ENCODE measurements at places on chromosomes 4 and X.

- no peak for DNase-seq
These were observed 1.6 kb downstream of the KDR start for GRCh38 chr4:55123791-55124190.

DNA sequence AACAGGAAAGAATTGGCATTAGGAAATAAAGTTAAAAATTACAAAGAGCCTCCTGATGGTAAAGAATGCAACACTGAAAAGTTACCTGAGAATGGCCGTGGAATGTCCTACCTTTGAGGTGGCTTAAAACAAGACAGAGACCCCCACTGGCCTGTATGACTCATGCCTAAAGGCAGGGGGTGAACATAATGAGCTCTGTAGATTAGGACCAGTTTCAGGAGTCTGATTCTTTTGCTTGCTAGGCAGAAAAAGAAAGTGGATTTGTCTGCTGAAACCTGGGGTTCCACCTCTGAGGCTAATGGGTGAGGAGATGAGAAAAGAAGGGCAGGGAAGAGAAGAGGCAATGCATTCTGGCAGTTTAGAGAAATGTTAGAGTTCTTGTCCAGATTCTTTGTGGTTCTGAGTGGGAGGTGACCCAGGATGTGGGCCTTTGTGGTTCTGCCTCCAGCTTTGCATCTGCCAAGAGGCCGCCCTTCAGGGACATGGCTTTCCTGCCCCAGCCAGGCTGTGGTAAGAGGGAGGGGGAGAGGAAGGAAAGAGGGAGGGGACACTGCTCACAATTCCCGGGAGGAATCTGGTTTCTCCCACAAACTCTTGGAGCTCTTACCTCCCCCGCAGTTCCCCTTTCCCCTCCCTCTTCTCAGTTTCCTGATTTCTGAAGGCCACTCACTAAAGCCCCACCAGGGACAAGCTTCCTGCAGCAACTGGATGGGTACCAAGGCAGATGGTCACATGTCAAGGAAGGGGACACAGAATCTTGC is 109.6 kb downstream of the EFNB1 start:
- no peak for DNase-seq

DNA sequence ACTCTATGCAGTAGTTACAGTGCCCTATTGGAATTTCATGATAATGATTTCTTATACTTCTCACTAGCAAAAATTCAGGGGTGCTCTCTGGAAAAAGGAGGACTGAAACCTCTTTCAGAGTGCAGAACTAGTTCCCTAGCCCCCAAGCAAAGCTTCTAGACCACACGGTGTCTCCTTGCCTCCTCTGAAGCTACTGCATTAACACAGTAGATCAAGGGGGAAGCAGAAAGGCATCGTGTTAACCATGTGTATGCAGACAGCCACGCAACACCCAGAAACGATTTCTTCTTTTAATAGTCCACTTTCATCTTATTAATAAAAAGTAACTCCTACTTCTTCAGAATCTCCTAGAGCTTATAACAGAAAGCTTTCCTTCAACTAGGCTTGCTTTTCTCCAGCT is 44.7 kb downstream of the MAML3 start:
- no peak for DNase-seq

GRCh38 chr4:30536231-30536630 is 183.9 kb upstream of the PCDH7 start:
- DNase-seq = no peak

DNA sequence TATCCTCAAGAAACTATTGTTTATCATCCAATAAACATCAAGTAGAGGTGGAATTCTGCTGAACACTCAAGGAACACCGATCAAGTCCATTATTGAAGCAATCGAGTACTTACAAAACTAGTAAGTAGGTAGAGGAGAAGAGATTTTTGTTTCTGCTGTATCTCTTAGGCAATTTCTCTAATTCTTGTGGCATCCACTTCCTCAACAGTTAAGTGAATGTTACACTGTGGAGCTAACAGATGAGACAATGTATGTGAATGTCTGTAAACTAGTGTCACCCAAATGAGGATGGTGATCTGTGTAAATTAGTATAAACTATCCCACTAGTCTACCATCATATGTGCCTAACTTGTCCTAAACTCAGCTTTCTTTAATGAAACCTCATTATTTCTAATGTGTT is 261.6 kb downstream of the ARHGAP24 start:
- no peak for DNase-seq

DNA sequence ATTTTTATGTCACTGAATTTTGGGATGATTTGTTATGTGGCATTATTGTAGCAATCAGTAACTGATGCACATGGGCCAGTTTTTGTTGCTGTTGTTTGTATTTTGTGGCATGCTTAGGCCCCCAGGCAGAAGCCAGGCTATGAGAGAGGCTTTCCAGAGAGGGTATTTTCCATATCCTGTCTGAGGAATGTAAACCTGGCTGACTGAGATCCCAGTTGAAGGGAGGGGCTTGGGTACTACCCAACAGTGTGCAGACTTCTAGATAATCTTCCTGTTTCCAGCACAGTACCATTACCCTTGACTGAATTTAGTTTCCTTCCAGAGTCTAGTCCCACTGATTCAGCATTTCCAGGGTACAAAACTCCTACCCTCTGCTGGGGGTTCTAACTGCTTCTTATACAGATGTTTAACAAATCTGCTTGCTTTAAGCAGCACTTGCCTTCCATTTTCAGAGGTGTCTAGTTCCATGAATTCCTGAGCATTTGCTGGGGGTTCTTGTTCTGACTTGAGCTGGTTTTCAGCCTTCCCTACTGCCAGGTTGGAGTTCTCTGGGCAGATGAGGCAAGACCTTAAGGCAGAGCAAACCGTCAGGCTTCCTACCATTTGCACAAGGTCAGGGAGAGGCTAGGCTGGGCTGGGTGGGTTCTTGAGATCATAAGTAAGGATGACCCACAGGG is 104.7 kb upstream of the EGFL6 start:
- DNase-seq = no peak

GRCh38 chrX:9378980-9379696 is 85.7 kb upstream of the TBL1X start:
- DNase-seq = no peak

DNA sequence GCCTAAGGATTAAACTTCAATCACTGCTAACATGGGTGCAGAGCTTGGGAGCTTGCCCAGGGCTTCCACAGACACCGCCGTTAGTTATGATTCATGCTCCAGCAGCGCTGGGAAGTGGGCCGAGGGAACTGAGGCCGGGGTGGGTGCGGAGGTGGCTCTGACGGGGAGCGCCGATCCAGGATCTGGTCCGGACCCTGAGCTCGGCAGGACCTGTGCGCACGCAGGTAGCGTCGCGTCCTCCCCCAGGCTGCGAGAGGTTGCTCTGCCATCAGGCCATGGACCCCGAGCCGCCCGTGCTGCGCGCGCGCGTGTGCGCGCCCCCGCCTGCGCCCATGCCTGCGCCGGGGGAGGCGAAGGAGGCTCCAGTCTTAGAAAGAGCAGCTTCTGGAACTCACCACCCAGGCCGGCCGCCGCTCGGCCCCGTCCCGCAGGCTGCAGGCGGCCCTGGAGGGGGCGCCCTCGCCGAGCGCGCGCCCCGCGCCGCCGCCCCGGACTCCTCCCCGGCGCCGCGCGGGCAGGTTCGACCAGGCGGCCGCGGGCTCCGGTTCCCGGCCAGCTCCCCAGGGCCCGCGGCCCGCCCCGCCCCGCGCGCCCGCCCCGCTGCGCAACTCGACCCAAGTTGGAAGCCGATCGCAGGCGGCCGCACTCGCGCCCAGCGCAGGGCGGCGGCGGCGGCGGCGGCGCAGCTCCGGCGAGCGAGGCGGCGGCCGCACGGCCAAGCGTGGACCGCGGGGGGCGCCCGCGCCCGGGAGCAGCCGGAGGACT is 732 bp upstream of the ADRA2C start:
- peak; percentile 2 for DNase-seq

DNA sequence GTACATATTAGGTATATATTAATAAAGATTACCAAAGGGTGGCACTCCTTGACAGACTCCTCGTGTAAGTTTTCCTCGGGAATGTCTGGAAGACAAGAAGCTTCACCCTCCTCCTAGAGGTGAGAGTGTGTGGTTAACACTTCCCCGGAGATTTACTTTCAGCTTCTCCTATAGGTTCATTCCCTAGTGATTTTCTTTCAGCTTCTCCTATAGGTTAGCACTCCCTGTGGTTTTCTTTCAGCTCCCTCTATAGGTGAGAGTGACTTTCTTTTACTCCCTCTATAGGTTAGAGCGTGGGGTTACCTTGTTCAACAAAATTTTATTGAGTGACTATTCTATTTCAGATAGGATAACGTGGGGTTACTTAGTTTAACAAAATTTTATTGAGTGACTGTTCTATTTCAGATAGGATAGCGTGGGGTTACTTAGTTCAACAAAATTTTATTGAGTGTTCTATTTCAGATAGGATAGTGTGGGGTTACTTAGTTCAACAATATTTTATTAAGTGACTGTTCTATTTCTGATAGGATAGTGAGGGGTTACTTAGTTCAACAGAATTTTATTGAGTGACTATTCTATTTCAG is 106.0 kb upstream of the PLAC1 start:
- no peak for DNase-seq

DNA sequence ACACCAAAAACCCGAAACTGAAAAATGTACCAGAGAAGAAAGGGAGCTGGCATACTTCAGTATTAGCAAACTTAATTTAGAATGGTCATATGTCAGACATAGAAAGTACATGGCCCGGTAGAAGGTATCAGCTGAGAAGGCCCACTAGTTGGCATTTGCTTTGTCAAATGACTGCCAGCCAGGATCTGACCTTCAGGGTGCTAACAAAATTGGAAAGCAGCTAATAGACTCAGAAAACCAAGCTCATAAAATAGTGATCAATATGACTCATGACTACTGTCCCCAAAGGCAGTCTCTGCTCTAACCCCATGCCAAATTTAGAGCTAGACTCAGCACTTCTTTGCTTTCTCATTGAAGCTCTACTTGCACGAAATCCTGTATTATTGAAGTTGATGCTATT is 342.7 kb downstream of the PDGFC start:
- DNase-seq = no peak

GRCh38 chr4:6191448-6192130 is 8.8 kb downstream of the JAKMIP1 start:
- DNase-seq = no peak

GRCh38 chr4:25903900-25904747 is 9.9 kb upstream of the SMIM20 start:
- DNase-seq = no peak

DNA sequence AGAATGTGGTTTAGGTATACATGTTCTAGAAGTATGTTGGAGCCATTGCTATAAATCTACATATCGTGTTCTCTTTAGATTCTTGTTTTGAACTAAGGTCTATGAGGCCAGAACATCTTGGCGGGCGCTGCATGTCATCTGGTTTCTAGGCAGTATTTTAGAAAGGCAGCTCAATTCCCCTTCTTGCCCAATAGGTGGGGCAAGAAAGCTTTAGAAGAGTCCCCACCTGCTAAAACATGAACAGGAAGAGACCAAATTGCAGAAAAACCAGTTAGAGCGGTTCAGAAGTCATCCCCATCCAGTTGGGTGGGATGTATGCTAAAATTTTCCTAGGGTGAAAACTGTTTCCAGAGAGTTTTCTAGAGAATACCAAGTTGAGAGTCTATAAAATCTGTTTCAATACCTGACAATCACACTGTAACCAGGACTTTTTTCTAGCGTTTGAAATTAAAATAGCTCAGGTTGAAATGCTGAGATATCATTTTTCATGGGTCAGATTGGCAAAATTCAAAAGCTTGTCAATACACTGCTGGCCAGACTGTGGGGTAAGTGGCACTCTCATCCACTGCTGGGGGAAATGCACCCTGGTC is 17.5 kb upstream of the SH3KBP1 start:
- peak; percentile 12 for DNase-seq

- no peak for DNase-seq
These were observed 19.4 kb downstream of the DRD5 start for GRCh38 chr4:9800848-9801247.

DNA sequence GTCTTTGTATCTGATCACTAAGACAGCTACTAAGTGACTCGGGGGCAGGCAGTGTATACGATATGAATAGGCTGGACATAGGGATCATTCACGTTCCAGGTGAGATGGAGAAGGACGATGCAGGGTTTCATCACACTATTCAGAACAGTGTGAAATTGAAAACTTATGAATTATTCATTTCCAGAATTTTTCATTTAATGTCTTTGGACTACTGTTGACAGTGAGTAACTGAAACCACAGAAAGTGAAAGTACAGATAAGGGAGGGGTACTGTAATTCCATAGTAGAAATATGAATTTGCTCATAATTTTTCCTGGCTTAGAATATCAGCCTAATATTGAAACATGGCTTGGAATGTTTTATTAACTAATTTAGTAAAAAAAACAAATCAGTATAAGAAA is 24.4 kb downstream of the TMEM144 start:
- no peak for DNase-seq

DNA sequence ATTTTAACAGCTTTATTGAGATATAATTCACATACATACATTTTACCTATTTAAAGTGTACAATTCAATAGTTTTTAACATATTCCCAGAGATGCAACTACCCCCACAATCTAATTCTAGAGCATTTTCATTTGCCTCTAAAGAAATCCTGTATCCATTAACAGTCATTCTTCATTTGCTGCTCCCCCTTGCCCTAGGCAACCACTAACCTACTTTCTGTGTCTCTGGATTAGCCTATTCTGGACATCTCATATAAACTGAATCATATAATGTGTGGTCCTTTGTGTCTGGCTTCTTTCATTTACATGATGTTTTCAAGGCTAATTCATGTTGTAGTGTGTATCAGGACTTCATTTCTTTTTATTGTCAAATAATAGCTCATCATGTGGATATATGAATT is 105.1 kb upstream of the GRPR start:
- DNase-seq = no peak

DNA sequence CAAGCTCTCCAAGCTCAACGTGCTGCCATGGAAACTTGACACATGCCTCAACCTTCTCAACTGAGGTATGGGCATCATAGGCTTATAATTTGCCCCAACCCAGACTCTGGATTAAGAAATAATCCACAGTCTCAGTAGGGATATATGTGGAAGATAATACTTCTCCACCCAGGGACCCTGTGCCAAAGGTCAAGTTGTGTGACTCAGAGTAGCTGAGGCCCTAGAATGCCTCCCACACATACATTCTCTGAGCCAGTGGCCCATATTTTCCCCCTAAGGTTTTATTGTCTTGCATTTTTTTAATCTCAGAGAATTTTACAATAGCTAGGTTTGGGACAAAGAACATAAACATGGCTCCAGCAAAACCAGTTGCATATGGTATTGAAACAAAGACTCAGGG is 283.1 kb downstream of the IDS start:
- DNase-seq = no peak

- no peak for DNase-seq
These were observed 186.7 kb upstream of the SLITRK2 start for GRCh38 chrX:145630806-145631435.

DNA sequence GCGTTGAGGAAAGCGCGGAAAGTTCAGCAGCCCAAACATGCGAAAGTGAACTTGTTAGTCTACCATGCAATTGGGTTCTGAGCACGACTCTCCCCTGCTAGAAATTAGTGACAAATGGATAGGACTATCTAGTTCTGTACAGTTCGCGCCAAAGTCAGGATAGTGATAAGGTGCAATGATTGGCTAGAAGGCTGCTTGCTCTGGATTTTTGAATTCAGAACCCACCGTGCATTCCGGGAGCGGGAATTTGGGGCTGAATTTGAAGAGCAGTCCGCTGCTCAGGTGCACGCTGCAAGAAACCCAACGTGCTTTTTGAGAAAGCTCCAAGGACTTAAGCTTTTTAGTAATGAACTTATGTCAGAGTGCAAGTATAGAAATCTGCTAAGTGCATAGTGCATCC is 732 bp upstream of the ESX1 start:
- no peak for DNase-seq

- no peak for DNase-seq
These were observed 149.4 kb upstream of the CHRDL1 start for GRCh38 chrX:110944751-110945675.

Measured in KG1 (cell line).